ENCODE measurements at places on chromosomes 3 and 15.

DNA sequence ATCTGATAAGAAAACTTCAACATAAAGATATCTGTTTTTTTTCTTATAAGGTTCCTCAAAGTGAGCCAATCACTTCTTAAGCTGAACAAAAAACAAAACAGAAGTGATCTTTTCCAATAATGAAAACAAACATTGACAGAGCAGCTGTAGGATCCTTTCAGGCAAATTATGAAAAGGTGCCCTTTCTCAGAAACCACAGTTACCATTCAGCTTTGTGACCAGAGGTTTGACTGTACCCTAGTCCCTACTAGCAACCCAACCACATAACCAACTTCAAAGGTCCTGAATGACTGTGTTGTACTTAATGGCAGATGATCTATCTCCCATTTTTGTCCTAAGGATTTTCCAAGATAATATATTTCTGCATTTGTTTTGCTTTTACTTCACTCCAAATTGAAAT, 39.4 kb upstream of the CCR2 start:
- DNase-seq, result no peak

DNA sequence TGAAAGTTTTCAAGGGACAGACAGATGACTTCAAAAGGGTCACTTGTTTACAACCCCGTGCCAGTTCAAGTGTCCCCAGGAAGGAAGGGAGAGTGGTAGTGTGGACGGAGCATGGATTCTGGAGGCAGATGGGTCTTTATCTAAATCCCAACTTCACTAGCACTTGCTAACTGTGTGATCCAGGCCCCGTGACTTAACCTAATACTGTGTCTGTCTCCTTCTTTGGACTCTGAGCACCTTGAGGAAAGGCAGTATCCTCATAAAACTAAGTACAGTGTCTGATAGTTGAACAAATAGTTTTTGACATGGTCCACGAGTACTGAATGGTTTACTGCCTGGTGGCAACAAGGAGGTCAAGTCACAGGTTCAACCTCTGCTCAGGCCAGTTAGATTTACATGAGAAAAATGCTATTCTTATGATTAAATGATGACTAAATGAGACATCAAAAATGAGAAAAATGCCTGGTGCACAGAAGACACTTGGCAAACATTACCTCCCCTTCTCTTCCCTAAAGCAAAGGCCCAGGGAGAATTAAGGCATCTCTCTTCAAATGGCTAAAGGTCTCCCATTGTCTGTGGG, 48.9 kb downstream of the ABCC5 start:
- no peak for DNase-seq

- DNase-seq, result no peak
Observed at GRCh38 chr3:186825294-186825821, 17.2 kb upstream of the ADIPOQ start.

DNA sequence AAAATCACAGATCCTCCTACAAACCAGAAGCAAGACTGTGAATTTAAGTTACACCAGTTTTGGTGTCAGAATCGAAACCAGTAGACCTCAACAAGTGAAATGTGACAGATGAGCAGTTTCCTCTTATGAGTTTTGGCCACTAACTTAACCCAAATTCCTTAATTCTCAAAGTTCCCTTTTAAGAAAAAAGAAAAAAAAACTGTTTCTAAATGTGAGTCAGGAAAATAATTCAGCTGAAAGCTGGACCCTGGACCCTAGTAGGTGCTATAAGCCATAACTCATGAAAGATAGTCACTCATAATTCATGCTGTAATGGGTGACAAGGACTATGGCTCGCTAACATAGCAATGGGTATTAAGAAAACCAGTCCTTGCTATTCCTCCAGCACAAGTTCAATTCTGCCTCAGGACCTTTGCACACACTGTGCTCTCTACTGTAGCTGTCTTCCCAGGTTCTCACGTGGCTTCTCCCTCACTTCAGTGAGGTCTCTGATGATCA, 9.0 kb upstream of the THRB start:
- no peak for DNase-seq

DNA sequence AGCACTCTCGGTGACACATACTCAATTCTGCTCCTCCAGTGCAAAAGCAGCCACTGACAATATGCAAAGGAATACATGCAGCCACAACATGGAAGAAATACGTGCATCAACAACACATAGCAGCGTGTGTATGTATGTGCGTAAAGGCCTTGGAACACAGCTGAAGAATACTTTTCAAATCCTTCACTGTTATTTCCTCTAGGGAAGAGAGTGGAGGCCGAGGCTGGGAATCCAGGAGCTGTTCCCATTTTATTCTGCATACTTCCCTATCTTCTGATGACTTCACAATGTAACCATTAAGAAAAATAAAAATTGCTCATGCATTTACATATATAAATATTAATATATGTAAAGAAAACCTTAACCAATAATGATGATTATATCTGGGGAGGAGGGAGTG, 36.6 kb upstream of the MGLL start:
- no peak for DNase-seq

DNA sequence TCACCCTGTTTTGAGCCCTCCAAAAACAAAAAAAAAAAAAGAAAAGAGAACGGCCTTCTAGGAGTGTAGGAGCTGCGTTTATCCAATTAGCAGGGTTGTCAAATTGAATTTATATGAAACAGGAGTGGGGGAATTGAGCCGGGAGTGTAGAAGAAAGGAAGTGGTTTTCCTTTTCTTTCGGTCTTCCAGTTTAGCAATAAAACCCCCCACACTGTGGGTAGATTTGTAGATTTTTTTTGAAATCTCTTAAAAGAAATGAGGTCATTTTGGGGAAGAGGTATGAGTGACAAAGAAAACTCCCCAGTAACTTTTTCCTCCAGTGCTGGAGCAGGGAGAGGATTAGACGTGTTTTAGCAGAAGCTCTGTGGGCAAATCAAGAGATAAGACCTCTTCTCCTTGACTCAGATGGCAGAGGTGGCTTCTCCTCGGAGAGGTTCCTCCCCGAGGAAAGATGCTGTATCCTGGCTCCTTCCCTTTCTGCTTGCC, 30.8 kb downstream of the BOC start:
- no peak for DNase-seq

DNA sequence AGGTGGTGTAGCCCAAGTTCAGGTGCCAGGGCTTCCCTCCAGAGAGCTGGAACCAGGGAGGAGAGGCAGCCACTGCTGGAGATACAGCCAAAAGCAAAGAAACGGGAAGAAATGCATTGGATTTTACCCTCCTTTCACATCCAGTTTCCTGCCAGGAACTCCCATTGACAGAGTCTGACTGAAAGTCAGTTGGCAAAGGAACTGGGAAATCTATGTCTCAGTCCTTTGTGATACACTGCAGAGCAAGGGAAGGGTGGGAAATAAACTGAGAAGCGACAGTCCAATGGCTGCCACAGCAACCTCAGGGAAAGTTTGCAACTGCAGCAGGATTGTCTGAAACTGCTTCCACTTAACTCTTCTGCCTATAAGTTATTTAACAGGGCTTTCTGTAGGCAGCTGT, 142.6 kb downstream of the SATB1 start:
- no peak for DNase-seq

GRCh38 chr15:92158426-92158825, 235.3 kb upstream of the ST8SIA2 start:
- DNase-seq, result peak; percentile 5

GRCh38 chr15:81029414-81030300, 28.9 kb downstream of the TLNRD1 start:
- no peak for DNase-seq

GRCh38 chr3:30006111-30006510, 600.3 kb upstream of the TGFBR2 start:
- no peak for DNase-seq

DNA sequence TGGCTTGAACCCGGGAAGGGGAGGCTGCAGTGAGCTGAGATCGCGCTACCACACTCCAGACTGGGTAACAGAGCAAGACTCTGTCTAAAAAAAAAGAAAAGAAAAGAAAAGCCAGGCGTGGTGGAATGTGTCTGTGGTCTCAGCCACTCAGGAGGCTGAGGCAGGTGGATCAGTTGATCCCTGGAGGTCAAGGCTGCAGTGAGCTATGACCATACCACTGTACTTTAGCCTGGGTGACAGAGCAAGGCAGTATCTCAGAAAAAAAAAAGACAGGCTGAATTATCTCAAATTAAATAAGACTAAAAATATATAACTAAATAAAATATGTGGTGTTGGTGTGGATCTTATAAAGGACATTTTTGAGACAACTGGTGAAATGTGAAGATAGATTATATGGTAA, 20.6 kb downstream of the SMARCC1 start:
- no peak for DNase-seq
